ENCODE measurements at places on chromosomes 6 and 20.

GRCh38 chr6:23265270-23265669, 695.9 kb downstream of the HDGFL1 start:
- no peak for DNase-seq

GRCh38 chr6:50288881-50289280, 239.2 kb upstream of the DEFB112 start:
- no peak for DNase-seq

DNA sequence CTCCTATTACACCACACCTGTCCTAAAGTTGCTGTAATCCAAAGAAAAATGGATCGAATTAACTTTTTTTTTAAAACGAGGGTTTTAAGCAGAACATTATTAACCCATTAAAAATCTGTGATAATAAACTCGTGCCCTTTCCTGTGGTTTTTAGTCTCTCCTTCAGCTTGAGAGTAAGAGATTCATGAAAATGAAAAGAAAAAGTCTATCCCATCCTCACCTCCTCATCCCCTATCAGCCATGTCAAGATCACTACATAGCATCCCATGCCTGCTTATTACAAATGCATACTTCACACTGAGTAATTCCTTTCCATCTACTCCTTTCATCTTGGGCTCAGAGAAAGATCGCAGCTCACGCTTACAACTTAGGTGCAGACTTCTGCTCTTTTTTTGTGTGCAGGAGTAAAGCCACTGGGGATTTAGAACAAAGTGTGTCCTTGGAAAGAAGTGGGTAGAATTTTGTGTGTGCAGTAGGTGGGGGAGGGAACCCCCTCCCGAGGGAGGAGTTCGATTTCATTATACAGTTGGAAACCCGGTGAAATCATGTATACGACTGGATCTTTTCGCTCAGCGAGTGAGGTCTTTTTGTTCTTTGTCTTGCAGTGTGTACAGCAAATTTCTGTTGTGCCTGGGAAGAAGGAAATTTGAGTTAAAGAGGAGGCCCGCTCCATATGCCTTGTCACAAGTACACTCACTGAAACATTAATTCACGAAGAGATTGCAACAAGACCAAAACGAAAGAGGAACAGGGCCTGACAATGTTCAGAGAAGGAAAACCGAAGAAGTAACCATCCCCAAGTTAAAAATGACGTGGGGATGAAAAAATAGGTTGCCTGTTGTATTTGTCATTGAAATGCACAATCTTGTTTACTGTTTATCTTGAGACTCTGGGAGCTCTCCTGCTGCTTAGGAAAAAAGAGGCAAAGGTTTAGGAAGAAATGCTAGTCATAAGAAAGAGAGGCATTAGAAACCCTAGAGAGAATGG, 146.5 kb upstream of the ZNF217 start:
- DNase-seq, result no peak

- DNase-seq, result no peak
These were observed 20.6 kb downstream of the MMP24OS start for GRCh38 chr20:35257175-35257909.

GRCh38 chr6:19450651-19451050, 386.5 kb upstream of the ID4 start:
- DNase-seq, result no peak

- DNase-seq, result peak; percentile 13
These were observed 1.4 kb downstream of the PIM1 start for GRCh38 chr6:37171201-37171969.

GRCh38 chr6:135617222-135617621, 119.7 kb upstream of the AHI1 start:
- DNase-seq, result no peak

DNA sequence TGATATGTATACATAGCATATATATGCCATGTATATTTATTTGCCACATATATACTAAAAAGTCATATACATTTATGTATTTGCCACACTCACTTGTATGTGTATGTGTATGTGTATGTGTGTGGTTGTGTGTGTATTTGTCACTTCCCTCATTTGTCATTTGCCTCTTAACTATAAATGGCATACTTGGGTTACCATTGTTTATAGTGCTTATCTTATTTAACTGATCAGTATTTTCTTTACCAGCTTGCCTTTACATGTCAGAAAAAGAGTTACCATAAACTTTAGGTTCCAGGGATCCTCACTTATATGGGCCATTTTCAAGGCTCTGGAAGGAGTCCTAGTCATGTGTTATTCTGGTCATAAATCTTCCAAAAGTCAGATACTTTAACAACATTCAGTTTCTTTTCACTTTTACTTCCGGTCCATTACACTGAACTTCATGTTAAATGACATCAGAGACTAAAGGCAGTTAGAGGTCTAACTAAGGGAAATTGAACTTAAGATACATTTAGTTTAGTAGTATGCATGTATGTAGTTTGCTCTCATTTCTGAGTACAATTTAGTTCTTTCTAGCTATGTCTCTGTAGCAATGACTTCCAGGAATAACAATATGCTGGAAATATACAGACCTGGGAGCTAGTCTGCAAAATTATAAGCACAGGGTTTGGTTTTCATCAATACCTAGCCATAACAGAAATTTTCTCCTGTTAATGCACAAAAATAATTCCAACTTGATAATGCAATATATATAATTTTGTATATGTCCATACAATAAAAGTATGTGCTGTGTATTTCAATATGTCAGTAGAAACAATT, 33.7 kb upstream of the HIVEP1 start:
- DNase-seq, result no peak

DNA sequence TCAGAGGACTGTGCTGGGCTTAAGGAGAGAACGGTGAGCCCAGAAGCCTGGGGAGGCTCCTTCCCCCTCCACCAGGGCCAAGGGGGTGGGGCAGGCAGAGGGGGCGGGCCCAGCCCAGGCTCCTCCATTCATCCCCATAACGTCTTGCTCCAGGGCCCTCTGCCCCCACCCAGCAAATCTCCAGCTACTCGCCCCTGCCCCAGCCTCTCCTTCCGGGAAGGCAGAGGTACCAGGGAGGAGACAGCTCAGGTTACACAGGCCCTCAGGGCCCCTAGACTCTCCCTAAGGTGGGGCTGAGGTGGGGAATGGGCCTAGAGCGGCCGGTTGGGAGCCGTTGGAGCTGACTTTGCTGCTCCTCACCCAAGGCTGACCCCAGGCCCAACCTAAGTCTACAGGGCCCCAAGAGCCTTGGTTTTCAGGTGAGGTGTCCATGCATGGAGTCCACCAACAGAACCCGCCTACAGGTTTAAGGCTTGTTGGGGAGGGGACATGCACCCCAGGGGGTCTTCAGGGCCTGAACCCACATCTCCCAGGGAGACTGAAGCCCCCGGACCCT, 1.2 kb downstream of the LAMA5 start:
- no peak for DNase-seq

GRCh38 chr6:86203044-86203443, 560.4 kb upstream of the SYNCRIP start:
- no peak for DNase-seq

DNA sequence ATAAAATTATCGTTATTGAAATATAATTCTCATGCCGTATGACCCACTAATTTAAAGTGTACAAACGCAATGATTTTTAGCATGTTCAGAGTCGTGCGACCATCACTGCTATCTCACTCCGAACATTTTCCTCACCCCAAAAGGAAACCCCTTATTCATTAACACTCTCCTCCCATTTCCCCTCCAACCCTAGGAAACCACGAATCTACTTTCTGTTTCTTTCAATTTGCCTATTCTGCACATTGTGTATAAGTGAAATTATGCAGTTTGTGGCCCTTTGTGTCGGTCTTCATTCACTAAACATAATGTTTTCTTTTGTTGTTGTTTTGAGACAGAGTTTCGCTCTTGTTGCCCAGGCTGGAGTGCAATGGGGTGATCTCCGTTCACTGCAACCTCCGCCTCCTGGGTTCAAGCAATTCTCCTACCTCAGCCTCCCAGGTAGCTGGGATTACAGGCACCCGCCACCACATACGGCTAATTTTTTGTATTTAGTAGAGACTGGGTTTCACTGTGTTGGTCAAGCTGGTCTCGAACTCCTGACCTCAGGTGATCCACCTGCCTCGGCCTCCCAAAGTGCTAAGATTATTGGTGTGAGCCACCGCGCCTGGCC, 99.7 kb upstream of the ZNF217 start:
- DNase-seq, result no peak

GRCh38 chr6:85252552-85252951, 197.3 kb upstream of the NT5E start:
- DNase-seq, result no peak
